ENCODE measurements at places on chromosomes 4 and X.
A peak's percentile ranks its signal among the peaks of the same experiment; 100 is the strongest.

- DNase-seq: peak; percentile 4
These were observed 110.1 kb upstream of the MED14 start for GRCh38 chrX:40845331-40845911.

DNA sequence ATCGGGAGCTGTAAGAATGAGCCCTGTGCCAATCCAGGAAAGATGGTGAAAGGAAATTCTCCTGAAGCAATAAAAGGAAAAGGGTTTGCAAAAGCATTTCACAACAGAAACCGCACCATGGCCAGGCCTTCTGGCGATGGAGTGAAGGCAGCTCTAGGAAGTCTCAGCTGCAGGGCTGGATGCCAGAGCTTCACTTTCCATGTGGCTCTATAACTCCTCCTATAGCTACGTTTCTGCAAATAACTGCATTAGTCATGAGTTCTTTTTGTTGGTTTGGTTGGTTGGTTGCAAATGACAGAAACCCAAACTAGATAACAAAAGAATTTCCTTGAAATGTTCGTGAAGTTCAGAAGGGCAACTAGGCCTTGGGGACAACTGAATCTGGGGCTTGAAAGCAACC, 84.6 kb downstream of the RELL1 start:
- no peak for DNase-seq

DNA sequence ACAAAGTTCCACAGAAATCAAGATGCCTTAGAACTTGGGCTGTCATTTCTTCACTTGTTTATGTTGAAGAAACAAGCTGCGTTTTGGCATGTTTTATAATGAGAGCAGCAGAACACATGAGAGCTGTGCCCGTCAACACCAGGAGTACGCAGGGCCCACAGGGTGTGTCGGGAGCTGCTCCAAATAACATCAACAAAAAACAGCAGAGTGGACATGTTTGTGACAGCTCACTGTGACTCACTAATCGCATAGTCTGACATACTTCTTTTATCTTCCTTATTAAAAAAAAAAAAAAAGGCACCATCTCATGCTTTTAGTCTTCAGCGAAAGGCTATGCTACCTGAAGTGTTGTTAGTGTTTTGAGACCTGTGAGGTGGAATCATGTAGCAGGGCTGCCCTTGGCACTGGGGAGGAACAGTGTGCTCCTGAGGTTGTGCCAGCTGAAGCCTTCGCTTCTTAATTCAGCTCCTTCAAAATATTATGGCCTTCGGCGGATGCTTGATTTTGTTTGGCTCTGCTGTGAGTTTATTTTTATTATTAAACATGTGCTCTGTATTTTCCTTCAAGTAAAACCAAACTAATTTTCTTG, 32.8 kb downstream of the FHDC1 start:
- no peak for DNase-seq

GRCh38 chrX:56744996-56745395, 16.0 kb downstream of the NBDY start:
- no peak for DNase-seq

DNA sequence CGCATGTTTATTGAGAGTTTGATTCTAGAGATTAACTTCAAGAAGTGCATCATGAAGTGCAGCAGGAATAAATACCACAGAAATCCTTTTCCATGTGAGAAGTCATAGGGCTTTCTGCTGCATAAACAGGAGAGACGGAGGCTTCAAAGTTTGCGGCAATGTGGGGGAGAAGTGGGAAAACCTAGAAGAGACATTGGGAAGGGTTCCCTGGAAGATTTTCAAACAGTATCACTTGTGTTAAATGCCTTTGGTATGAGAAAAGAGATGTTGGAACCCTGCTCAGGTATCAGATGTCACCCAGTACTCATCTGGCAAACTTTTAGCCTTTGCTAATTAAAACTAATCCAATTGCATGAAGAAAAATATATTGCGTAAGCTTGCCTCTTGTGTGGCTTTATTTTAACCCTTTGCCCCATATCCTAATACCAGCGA, 15.4 kb downstream of the NHS start:
- no peak for DNase-seq

DNA sequence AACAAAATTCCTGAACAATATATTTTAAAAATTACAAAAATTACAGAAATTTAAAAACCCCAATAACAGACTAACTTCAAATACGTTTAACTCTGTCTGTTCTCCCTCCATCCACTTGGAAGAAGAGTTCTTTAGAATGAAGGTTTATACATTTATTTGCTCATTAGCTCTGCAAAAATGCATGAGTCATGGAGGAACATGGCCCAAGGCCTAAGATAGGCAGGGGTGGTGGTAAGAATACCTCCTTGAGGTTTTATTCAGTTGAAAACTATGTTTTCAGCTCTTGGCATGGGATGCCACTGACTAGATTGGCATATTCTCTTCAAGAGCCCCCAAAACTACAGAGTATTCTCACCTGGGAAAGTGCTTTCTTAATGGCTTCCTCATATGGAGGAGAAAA, 8.8 kb upstream of the LRRC66 start:
- DNase-seq: no peak

GRCh38 chrX:70293621-70294020, 3.7 kb downstream of the KIF4A start:
- DNase-seq: no peak

GRCh38 chr4:38177035-38177546, 216.9 kb downstream of the PTTG2 start:
- no peak for DNase-seq

- no peak for DNase-seq
These were observed 44.2 kb downstream of the ZNF185 start for GRCh38 chrX:152942077-152942442.

- DNase-seq: no peak
These were observed 113.2 kb upstream of the FAM9B start for GRCh38 chrX:9147086-9147485.

GRCh38 chrX:9340598-9341290, 124.1 kb upstream of the TBL1X start:
- DNase-seq: no peak

GRCh38 chr4:141080668-141081067, 52.6 kb downstream of the RNF150 start:
- no peak for DNase-seq

- no peak for DNase-seq
These were observed 22.8 kb downstream of the FBXW7 start for GRCh38 chr4:152513078-152513477.

- no peak for DNase-seq
These were observed 123.9 kb upstream of the GC start for GRCh38 chr4:71907782-71908181.

- no peak for DNase-seq
These were observed 2.5 kb upstream of the SPANXD start for GRCh38 chrX:141701072-141701471.

DNA sequence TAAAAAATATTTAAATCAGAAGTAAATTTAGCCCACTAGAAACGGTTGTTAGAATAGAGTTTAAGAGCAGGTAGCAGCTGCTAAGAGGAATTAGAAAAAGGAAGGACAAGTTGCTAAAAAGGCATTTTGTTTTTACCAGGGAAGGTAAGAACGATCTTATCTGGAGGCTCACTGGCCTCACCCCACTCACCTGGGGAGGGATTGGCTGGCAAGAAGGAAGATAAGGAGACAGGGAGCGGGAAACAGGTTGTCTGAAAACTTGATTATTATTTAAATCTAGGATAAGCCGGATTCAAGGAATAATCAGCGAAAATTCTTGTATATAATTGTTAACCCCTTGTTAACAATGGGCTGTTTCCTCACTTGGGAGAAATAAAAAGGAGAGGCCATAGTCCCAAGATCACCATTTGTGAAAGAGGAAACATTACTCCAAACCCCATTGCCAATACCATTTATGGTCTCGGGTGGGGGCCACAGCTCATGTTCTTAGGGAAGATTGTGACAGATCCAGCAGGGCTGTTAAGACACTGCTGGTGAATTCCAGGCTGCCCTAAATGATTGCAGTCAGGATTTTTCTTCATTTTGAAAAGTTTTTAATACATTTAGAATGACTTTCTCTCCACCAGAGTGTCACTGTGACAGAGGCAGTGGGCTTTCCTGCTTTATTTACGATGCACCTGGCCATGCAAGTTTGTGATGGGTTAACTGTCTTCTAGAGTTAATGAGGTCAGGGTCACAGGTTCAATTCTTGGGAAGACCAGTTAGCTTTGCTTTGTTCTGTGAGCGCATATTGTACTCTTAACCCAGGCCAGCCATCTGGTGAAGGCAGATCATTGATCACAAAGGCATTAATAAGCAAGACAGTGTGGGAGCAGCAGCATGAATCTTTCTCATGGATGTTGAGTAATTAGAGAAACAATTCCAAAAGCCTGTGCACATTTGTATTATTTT, 106.6 kb downstream of the CEP135 start:
- no peak for DNase-seq

- DNase-seq: no peak
These were observed 28.5 kb upstream of the FGF5 start for GRCh38 chr4:80237992-80238391.

DNA sequence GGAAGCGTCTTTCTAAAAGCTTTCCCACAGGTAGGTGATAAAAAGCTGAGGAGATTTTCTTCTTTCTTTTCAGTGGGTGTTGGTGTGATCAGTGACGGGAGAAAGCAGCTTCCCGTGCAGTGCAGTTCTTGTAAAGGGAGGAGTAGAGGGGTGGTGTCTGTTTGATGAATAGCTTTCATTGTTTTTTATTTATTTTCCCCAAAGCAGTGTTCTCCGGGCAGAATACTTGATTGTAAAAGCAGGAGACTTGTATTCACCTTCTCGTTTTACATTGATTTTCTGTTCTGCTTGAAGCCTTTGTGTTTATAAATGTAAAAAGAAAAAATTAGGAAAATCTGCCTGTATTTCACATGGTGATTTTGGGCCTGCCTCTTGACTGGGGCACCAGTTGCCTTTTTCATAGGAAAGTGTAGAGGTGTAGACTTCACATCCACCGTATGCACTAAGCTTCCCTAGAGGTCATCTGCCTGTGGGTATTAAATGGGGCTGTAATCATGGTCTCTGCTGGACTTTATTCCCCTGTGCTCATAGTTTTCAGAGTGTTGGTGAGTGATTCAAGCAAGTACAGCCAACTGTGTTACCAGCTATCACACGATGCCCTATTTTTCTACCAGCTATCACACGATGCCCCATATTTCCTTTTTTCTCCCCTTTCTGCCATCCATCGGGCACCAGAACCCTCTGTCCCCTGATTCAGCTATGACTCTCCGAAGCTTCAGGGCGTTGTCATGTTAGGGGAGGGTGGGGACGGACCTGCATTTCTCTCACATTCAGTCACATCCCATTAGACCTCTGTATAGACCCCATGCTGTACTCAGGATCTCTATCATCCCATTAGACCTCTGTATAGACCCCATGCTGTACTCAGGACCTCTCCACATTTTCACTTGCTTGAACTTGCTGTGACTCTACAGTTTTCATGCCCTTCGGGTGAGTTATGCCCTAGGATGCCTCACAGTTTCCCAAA, 526.5 kb downstream of the TRIML1 start:
- peak; percentile 37 for DNase-seq

DNA sequence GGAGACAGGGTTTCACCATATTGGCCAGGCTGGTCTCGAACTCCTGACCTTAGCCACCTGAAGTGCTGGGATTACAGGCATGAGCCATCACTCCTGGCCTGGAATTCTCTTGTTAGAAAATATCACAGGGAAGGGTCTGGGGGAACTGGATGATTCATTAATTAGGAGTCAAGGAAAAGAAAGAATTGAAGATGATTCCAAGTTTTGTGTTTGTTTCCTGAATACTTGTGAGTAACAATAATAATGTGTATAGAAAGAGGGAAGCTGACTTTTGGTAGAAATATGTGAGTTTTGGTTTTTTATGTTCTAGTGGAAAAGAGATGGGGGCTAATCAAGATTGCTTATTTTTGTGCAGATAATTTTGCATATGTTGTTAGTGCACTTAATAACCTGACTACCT, 77.3 kb upstream of the CLNK start:
- no peak for DNase-seq

GRCh38 chrX:65451663-65452062, 82.9 kb downstream of the LAS1L start:
- no peak for DNase-seq

DNA sequence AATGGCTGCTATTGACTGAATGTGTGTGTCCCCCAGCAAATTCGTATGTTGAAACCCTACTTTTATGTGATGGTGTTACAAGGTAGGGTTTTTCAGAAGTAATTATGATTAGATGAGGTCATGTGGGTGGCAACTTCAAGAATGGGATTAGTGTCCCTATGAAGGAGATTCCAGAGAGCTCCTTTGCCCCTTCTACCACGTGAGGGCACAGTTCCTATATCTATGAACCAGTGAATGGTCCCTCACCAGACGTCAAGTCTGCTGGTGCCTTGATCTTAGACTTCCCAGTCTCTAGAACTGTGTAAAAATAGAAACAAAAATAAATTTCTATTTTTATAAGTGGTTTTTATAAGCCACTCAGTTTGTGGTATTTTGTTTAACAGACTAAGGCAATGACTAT, 1137.6 kb upstream of the IGFBP7 start:
- DNase-seq: no peak

GRCh38 chr4:37977471-37978247, 17.5 kb downstream of the PTTG2 start:
- peak; percentile 44 for DNase-seq

DNA sequence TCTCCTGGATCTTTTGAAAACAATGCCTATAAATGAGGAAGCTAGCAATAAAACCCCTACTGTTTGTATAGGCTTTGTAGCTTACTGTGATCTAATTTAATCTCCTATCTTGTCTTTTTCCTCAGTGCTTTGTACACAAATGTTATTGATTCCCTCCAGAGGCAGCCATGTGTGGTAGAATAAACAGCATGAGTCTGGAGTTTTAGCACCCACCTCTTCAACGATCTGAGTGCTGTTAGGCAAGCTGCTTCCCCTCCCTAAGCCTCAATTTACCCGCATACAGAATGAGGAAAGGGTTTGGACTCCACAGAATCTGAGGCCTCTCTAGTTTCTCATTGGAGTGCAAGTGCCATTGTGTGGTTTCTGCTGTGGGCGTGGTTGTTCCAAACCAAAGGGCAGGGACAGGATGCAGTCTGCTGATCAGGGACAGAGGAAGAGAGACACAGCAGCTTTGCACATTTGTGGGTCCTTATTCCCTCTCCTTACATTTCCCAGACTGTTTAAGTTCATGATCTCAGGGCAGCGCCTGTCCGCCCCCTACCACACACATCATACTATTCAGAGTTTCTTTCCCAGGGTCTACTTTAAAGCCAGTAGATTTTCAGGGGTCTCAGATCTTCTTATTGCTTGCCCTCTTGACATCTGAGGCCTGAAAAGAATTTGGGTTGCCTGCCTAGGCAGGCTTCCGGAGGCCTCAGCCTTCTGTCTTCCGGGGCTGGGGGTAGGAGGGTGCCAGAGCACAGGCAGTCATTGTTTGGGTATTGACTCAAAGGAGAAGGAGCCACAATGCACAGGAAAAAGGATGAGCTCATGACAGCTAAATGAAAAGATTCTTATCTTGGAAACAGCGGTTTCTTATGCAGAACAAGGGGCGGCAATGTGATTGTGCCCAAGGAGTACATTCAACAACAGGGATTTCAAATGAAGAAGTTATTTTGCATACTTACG, 114.9 kb upstream of the TEX13D start:
- DNase-seq: peak; percentile 11

- no peak for DNase-seq
These were observed 376.3 kb upstream of the LCORL start for GRCh38 chr4:18397681-18398390.

Measured in hippocampal formation (tissue), 2 donors.